ENCODE measurements at places on chromosomes 2 and 18.

DNA sequence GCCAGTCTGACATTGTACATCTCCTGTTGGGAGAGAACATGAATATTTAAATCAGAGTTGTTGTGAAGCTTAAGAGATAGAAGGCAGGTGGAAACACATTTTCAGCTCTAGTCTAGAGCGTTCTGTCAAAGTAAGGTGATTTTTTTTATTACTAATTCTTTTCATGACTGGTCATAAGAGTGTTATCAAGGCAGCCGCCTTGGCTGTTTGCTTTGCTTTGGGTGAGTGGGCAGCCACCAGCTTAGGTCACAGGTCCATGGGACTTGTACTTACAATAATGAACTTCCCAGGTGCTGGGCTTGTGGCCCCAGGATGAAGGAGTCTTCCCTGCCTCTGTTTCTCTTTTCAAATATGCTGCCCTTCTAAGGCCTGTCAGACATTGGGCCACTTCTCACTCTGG lies 256.3 kb downstream of the SRBD1 start:
- no peak for DNase-seq

DNA sequence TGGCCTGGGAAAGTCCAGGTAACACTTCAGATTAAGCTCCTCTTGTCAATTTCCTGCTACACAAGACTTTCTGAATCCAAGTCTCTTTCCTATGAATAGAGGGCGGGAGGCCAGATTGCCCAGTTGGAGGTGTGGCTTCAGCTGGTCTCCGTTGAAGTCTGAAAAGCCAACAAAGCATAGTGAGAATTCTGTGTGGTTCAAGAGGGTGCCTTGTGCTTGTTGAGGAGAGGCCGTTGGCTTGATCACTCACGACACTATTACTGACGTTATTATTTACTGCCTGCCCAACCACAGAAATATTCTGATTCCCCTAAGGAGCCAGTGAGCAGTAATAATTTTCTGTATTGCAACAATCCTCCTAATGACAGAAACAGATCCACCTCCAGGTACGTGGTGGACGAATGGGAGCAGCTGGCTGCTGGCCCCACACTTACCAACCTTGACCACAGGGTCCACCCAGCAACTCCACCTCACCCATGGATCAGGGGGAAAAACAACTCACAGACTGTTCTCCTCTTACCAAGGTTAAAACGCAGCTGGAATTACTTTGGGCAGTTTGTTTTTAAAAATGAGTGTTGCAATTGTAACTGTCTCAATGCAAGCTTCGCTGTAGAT lies 21.9 kb downstream of the NRP2 start:
- no peak for DNase-seq

- no peak for DNase-seq
These were observed 84.3 kb downstream of the MAP3K20 start for GRCh38 chr2:173159791-173160463.

DNA sequence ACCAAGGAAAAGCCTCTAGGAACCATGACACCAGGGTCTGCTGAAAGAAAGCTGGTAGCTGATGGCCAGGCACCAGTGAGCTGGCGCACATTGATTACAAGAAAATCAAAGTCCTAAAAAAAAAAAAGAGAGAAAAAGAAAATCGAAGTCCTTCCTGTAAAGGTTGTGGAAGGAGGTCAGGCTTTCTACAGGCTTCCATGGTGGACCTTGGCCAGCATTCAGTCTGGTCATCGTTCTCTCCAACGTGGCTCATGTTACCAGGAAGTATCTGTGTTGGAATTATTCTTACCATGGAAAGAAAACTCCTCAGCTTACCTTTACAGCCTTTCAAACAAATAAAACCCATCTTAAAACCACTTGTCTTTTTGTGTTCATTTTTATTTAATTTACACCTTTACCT lies 65.6 kb downstream of the CYB5A start:
- DNase-seq: no peak

DNA sequence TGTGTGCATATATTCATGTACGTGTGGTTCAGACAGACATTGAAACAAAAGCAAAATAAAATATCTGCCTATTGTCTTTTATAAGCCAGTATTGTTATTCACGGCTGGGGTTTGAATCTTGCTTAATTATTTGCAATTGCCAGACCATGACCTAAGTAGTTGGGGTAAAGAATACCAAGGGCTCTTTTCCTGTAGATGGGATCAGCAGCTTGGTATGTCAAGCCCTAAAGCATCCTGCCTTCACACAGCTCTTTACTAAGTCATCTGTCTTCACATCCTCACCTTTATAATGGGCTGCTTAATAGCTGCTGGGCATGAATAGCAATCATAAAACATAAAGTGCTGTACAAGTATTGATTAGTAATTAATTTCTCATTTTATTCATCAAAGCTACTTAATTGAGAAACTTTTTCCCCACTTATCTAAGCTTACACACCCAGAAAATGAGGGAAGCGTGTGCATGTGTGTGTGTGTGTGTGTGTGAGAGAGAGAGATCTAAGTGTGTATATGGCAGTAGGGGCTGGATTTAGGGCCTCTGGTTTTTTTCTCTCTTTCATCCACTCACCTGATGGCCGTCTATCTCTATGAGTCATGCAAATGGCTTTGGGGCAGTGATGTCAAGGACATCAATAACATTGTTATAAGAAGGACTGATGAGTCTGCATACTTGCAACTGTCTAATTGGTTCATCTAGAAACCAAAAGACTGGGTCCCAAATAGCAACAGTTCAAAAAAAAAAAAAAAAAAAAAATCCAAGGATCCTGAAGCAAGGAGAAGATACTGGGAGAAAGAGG lies 244.1 kb upstream of the TNP1 start:
- no peak for DNase-seq

DNA sequence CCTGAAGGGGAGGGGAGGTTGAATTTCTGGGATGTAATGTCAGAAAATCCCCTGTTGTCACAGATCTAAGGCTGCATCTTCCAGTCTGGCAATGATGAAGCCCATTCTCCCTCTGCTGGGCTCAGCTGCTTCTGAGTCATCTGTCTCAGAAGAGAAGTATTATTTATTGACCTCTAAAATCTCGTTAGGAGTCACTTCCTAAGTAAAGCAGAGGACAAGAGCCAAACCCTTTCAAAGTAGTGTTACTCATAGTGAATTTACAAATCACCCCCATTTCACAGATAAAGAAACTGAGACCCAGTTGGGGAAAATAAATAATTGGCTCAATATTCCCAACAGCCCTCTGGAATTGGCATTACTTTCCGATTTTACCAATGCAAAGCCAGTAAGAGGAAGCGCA lies 167.3 kb upstream of the SKOR2 start:
- no peak for DNase-seq
